MV-4-11 (cell line): ENCODE measurements at places on chromosomes 3 and 15.

DNA sequence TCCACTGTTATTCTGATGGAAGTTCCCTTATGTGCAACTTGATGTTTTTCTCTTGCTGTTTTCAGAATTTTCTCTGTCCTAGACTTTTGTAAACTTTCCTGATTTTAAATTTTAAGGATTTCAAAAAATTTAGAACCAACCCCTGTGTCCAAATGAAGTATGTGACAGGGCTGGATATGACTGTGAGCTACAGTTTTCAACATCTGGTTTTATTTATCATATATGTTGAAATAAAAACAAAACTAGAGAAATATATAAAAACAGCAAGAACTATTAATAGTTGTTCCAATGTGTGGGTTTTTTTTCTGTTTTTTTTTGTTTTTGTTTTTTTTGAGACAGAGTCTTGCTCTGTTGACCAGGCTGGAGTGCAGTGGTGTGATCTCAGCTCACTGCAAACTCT lies 47.4 kb upstream of the PSMD6 start:
- DNase-seq, result no peak

DNA sequence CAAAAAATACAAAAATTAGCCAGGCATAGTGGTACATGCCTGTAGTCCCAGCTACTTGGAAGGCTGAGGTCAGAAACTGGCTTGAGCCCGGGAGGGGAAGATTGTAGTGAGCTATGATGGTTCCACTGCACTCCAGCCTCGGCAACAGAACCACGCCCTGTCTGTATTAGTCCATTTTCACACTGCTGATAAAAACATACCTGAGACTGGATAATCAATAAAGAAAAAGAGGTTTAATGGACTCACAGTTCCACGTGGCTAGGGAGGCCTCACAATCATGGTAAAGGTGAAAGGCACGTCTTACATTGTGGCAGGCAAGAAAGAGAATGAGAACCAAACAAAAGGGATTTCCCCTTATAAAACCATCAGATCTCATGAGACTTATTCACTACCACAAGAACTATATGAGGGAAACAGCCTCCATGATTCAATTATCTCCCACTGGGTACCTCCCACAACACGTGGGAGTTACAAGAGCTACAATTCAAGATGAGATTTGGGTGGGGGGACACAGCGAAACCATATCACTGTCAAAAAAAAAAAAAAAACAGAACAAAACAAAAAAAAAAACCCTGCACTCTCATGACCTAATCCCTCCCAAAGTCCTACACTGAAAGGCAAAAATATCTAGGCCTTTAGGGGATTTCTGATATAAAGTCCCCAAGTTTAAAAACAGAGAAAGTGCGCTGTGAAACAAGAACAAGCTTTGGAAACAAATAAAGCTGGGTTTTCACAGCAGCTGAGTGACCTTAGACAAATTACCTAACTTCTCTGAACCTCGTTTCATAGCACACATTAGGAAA lies 224.7 kb downstream of the IGSF11 start:
- no peak for DNase-seq

DNA sequence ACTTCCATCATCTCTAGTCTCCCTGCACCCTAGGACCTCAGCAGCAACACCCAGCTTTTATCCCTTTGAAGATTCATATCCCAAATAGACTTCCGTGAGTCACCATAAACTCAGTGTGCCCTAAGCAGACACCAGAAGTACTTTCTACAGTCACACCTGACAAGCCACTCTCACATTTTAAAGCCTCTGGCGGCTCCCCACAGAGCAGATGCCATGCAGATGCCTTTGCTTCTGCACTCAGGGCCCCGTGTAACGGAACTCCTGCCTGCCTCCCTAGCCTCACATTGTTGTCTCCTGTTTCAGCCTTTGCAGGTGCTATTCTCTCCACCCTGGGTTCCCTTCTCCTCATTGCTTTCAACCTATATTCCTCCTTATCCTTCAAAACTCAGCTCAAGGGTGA lies 155.5 kb upstream of the SLC24A5 start:
- DNase-seq, result no peak

- no peak for DNase-seq
These were observed 280.3 kb upstream of the MME start for GRCh38 chr3:154799800-154800199.

DNA sequence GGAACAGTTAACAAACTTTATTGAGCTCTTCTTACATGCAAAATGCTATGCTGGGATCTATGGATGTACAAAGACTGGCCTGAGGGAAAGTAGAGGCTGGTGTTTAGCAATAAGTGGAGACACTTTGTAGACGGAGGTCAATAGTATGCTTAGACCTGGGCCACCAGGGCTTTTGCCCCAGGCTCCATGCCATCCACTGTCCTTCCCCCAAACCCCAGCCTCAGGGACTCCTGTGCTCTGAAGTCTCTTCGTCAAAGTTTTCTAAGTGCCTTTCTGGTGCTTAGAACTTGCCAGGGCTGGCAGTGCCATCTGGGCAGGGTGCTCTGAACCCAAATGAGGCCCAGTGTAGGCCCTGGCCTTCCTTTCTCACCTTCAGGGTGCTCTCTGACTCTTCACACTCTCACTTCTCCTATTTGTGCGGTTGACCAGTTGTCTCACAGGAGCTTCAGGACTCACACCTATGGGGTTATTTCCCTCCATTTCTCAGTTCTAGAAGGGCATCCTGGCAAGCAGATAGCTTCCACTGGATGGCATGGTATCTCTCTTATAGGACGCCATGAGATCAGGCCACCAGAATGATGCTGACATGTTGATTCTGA lies 21.8 kb upstream of the KCNAB1 start:
- no peak for DNase-seq
